ENCODE measurements at places on chromosomes 7 and 10.

GRCh38 chr10:69269761-69270160 is 8.5 kb upstream of the HK1 start:
- no peak for DNase-seq

GRCh38 chr10:116521424-116522290 is 24.1 kb upstream of the PNLIP start:
- no peak for DNase-seq

- DNase-seq = peak; percentile 71
These were observed 98.6 kb downstream of the GRK5 start for GRCh38 chr10:119305860-119306513.

DNA sequence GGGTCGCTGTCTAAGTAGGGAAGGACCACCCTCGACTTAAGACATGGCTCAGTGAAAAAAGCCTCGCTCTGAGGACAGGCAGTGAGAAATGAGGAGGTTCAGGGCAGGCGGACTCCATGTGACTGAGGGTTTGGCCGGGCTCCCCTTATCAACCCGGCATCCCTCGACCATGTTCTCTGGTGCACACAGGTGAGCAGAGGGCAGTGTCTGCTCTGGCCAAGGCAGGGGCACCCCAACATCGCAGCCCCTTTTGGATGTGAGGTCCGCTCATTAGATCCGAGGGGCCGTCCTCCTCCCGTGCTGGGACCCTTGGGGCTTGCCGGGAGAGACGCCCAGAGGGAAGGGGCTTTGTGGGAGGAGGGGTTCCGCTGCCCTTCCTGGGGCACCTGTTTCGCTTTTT is 475.1 kb downstream of the DNAJB6 start:
- no peak for DNase-seq

GRCh38 chr10:112678987-112679386 is 232.0 kb downstream of the VTI1A start:
- no peak for DNase-seq

DNA sequence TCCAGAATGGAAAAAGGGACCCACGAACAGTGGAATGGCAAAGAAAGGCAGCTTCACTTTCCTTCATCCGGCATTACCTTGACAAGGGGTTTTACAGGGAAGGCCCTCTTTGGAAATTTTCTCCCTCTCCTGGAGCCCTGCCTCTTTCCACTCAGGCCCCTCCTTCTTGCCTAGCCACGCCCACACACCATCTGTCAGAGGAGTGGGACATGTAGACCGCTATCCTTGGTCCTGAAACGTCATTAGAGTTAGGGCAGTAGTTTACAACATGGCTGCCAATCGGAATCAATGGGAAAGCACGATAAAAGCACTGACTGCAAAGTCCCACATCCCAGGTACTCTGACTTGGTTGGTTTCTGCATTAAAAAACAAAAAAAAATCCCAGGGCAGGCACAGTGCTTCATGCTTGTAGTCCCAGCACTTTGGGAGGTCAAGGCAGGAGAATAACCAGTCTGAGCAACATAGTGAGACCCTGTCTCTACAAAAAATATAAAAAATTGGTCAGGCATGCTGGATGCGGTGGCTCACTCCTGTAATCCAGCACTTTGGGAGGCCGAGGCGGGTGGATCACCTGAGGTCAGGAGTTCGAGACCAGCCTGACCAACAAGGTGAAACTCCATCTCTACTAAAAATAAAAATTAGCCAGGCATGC is 96.4 kb downstream of the MARCHF5 start:
- DNase-seq = no peak

GRCh38 chr10:77906951-77907421 is 19.6 kb downstream of the DLG5 start:
- no peak for DNase-seq

- no peak for DNase-seq
These were observed 1.3 kb upstream of the CLDN4 start for GRCh38 chr7:73829505-73829904.

GRCh38 chr10:6108631-6109443 is 20.0 kb downstream of the RBM17 start:
- no peak for DNase-seq

GRCh38 chr10:14600065-14600464 is 174.6 kb downstream of the FAM107B start:
- DNase-seq = no peak

DNA sequence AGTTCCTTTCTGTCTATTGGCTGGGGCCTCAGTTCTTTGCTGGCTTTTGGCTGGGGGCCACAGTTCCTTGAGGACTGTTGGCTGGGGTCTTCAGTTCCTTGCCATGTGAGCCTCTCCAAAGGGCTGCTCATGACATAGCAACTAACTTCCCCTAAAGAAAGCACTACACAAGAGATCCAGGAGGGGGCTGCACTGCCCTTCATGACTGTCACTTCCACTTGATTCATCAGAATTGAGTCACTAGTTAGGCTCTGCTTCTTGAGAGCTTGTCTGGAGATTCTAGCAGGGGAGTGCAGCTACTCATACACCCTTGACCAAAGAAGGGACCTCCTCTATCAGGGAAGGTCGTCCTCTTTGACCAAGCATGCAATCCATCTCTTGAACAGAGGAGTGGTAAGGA is 38.0 kb upstream of the MKX start:
- DNase-seq = no peak

All from activated CD8-positive, alpha-beta memory T cell treated with anti-CD3 and anti-CD28 coated beads for 48 hours (primary cell).